ENCODE measurements at places on chromosomes 3 and 15. TPM values are rescaled to one million over a fixed set of nuclear protein-coding genes. Genes with fewer than 3 reads are reported as not detected.

The STX19 gene
- 0.54 TPM for total RNA-seq

The CATSPER2 gene
- total RNA-seq, result 7.0 TPM

The SI gene
- not detected for total RNA-seq

GRCh38 chr15:62257996-62258521 lies 93.0 kb upstream of the C2CD4B start:
- no peaks in the 10 kb centered on the region for H3K36me3 ChIP-seq
- no peak overlapping the region for H3K4me3 ChIP-seq
- H3K27ac ChIP-seq, result no peak overlapping the region

The IQCF5 gene
- total RNA-seq, result not detected

- no peaks in the 10 kb centered on the region for H3K27me3 ChIP-seq
- no peaks in the 10 kb centered on the region for H3K4me1 ChIP-seq
- H3K36me3 ChIP-seq, result no peaks in the 10 kb centered on the region
- H3K4me3 ChIP-seq, result no peak overlapping the region
Observed at GRCh38 chr3:139687431-139687830, 9.7 kb upstream of the NMNAT3 start.

DNA sequence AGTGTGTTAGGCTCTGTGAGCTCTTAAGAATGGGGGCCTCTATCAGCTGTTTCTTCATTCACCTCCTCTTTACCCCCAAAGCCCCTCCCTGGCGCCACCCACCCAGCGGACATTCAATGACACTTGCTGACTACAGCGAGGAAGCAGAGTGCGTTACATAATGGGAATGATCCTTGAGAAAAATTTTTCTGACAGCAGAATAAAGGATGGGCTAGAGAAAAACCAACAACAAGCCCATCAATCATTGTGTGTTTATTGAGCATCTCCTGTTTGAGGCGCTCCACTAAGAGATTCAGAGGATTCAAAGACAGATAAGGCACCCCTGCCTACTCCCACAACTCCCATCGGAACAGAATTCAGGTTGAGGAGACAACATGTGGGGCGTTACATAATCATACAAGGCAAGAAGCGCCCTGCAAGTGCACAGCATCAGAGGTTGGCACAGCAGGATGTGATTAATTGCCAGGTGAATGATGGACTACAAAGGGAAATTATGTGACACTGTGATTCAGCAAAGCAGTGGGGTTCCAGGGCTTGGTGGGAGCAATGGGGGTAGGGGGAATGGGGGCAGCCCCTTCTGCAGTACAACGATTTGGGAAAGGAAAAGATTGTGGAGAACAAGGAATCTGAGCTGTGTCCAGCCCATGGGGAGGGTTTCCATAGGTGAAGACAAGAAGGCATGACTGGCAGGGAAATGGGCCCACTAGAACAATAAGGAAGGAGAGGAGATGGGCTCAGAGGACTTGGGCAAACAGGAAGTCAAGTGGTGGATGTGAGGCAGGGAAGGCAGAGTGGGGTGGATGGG lies 141.3 kb upstream of the ATP2B2 start:
- no peaks in the 10 kb centered on the region for H3K4me1 ChIP-seq
- H3K27ac ChIP-seq, result no peak overlapping the region
- no peaks in the 10 kb centered on the region for H3K36me3 ChIP-seq

Measured in aorta (tissue), 5 donors.